ENCODE measurements at places on chromosomes 1 and 21.

DNA sequence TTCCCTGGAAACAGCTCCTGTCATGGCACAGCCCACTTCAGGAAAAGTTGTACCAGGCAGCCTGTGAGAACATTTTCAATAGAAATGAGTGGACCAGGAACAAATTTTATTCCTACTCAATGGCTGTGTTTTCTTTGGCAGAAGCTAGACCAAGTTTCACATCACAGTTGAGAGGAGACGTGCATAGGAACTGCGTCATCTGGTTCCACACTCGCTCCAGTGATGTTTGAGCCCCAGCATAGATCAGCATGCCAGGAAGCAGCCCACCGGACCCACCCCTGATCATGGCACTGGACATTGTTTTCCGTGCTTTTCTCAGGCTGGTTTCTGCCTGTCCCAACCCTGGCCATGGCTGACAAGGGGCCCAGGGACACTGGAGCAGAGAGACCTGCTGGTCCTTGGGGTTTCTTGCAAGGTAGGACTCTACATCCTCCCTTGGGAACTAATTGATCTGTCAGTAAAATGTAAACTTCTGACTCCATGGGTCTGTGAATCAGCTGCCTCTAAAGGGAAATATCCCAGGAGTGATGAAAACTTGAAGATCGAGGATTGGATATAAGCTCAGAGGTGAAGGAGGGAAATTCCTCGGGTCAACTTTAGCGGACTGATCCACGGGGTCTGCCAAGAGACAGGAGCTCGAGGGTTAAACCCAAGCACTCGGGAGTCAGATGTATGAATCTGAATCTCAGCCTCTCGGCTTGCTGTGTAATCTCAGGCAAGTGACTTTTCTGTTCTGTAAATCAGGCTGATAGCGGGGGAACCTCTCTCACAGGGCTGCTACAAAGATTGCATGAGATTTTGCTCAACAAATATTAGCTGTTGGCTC, 35.7 kb downstream of the NEK2 start:
- no peak for ATAC-seq

- peak; percentile 91 for ATAC-seq
These were observed 6.3 kb upstream of the KYAT3 start for GRCh38 chr1:88998716-88999115.

- no peak for ATAC-seq
These were observed 108.6 kb downstream of the CASZ1 start for GRCh38 chr1:10687782-10688408.

DNA sequence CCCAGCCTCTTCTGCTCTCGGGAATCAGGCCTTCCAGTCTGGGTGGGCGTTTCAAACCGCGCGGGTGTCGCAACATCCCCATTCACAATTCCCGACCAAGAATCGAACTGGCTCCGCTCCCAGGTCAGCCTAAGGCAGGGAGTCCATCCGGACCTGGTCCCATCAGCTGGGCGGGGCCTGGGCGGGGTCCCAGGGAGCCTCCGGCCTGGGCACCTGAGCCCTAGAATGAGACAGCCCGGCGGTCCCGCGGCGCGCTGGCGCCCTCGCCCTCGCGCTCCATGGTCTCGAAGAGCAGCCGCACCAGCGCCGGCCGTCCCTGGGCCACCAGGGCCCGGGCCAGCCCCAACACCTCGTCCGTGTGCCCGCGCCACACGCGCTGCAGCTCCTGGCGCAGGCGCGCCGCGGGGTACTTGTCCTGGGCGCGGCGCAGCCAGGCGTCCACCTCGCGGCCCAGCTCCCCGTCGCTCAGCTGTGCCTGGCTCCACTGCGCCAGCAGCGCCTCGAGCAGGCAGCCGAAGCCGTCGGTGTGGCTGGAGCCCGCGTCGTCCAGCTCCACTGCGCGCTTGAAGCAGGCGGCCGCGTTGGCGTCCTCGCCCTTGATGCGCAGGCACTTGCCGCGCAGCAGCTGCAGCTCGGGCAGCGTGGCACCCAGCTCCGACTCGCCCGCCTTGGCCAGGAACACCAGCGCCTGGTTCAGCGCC, 16.9 kb upstream of the PARS2 start:
- ATAC-seq, result no peak

- no peak for ATAC-seq
These were observed 182.0 kb upstream of the CSF3R start for GRCh38 chr1:36664571-36665287.

- no peak for ATAC-seq
These were observed 33.6 kb upstream of the GNG5 start for GRCh38 chr1:84539972-84540371.

DNA sequence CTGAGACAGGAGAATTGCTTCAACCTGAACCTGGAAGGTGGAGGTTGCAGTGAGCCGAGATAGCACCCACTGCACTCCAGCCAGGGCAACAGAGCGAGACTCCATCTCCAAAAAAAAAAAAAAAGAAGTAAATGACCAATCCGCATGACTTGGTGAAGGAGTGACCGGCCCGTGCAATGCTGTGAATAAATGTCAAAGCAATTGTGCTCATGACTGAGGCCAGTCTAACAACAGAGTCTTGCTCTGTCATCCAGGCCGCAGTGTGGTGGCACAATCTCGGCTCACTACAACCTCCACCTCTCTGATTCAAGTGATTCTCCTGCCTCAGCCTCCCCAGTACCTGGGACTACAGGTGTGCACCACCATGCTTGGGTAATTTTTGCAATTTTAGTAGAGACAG, 27.8 kb upstream of the SLC19A1 start:
- ATAC-seq, result no peak

GRCh38 chr1:226674892-226675714, 64.0 kb downstream of the ITPKB start:
- ATAC-seq, result peak; percentile 54

GRCh38 chr1:203407296-203407695, 56.4 kb upstream of the FMOD start:
- ATAC-seq, result no peak

DNA sequence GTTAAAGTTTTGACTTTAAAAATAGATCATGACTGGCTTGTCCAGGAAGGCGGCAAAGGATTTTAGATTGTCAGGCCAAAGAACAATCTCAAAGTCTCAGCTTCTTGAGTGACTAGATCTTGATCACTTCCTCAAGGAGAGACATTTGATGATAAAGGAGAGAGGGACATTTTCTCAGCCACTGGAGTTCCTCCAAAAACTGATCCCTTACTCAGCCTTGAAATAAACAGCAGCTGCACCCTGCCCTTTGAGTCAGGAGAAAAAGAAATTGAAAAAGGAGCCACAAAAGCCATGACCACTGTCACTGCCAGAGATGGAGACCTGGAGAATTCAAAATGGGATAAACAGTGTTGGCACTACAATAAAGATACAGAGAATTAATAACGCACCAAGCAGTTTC, 288.4 kb upstream of the PRMT6 start:
- ATAC-seq, result no peak

- ATAC-seq, result peak; percentile 29
These were observed 6.2 kb upstream of the ANKRD65 start for GRCh38 chr1:1427106-1427819.

DNA sequence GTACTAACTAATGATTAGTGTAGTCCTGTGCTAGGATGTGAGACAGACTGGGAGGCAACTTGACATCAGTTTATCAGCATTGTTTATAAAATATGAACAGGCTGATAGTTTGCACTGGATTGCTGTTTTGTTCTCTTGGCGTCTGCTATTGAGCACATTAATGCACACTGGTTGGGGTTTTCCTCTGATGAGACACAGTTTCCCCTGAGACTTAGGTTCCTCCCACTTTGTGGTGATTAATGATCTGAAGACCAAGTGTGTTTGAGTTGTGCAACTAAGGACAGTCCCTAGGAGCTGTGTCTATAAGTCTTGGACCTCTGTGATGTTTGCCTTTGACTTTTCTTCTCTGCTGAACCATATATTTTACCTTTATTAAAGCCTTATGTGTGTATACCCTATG, 1015.4 kb downstream of the AMY1C start:
- no peak for ATAC-seq

DNA sequence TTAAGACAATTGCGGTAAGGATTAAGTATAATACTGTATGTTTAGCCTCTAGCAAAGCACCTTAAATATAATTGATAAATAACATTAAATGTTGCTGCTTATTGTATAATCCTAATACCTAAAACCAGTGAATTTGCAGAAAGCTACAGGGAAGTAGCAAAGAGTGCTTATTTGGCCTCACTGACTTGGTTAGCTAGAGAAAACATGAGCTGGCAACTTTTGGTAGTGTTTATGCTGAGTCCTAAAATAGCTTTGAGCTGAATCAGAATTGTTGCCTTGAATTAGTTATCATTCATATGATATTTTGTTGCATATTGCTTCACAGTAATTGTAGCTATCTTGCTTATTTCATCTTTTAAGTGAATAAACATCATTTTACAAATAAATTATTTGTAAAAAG, 3.5 kb downstream of the TRIM67 start:
- no peak for ATAC-seq

DNA sequence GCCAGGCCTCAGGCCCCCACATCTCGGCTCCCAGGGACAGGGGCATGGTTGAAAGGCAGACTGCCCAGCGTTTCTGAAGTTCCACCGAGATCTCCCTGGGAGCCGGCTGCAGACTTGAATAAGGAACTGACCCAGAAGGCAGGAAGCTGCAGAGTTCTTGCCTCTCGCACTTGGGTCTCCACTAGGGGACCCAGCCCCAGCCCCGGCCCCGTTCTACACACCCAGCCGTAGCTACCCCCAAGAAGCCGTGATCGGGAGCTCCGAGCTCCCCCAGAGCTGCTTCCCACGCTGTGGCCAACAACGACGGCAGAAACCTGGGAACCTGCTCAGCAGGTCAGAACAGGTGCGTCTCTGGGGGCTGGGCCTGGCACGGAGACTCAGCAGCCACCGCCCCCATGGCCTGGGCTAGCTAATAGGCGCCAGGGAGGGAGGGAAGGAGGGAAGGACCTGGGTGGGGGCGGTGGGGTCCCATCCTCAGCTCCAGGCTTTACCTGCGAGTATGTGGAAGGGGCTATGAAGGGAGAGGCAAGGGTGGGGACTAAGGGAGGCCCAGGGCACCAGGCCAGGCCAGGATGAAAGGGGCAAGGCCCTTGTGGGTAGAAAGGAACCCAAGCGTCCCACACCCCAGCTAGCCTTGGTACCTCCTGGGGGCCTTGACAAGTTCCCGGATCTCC, at the start of gene NECTIN4:
Gene NECTIN4, minus strand, starts transcription at position 308 of the 674 bp plus-strand sequence. Its CDS starts 262 bp downstream, at position 46.
- no peak for ATAC-seq

DNA sequence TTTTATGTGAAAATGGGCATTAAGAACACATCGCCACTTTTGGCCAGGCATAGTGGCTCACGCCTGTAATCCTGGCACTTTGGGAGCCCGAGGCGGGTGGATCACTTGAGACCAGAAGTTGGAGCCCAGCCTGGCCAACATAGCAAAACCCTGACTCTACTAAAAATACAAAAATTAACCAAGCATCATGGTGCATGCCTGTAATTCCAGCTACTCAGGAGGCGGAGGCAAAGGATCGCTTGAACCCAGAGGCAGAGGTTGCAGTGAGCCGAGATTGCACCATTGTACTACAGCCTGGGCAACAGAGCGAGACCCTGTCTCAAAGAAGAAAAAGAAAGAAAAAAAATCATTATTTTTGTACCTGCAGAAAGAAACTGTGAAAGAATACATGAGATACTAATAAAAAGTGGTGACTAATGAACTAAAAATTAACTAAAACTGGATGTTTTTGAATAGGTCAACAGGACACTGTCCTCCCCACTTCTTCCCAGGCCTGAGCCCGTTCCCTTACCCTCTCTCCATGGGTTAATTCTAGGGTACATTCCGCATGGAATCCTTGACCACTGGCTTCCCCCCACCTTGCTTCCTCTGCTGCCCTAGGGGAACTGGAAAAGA, 8.3 kb upstream of the TINAGL1 start:
- no peak for ATAC-seq

GRCh38 chr1:228000836-228001563, 5.8 kb upstream of the WNT3A start:
- ATAC-seq, result no peak

- no peak for ATAC-seq
These were observed 93.4 kb upstream of the KCNK1 start for GRCh38 chr1:233520261-233521191.

- ATAC-seq, result no peak
These were observed 328.9 kb downstream of the NUF2 start for GRCh38 chr1:163650624-163651023.

Measured in activated T-helper 17 cell treated with anti-CD3 and anti-CD28 coated beads, Interleukin-2, amount 50 U/mL, for 72 hours (primary cell).